ENCODE measurements at places on chromosomes 12 and 14. TPM values are rescaled to one million over a fixed set of nuclear protein-coding genes. Genes with fewer than 3 reads are reported as not detected.

DNA sequence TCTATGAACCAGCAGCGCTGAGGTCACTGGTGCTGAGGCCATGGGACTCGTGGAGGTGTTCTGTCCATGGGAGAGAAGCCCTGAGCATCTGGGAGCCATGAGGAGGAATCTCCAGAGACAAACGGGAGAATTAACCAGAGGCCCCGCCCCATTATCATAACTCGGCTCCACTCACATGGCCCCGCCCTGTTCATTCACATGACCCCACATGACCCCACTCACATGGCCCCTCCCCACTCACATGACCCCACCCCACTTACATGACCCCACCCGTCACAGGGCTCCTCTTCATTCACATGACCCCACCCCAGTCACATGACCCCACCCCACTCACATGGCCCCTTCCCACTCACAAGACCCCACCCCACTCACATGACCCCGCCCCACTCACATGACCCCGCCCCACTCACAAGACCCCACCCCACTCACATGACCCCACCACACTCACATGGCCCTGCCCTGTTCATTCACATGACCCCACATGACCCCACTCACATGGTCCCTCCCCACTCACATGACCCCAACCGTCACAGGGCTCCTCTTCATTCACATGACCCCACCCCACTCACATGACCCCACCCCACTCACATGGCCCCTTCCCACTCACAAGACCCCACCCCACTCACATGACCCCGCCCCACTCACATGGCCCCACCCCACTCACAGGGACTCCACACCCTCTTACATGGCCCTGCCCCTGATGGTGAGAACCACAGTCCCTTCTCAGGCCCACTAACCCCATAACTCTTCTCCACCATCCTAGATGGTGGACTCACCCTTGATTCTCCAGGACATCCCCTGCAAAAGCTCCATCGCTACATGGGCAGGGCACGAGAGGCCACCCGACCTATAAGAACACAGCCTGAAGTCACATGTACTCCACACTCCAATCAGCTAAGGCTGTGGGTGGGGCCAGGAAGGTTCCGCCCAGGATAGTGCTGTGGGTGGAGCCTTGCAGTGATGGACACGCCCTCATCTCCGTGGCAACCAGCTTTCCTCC lies 151.1 kb upstream of the SFSWAP start:
- no peak for DNase-seq

DNA sequence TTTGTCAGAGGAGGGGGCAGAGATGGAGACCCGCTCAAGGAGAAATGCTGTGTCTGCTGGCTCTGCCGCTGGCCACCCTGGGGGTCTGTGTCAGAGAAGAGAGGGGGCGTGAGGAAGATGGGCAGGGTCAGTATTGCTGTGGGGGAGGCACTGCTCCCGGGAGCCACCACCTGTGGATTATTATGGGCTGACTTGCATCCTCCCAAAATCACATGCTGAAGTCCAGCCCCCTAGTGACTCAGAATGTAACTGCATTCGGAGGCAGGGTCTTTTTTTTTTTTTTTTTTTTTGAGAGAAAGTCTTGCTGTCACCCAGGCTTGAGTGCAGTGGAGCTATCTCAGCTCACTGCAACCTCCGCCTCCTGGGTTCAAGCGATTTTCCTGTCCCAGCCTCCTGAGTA lies 12.3 kb downstream of the ABCD4 start:
- no peak for DNase-seq

NFATC4 gene
- 38.9 TPM for polyA plus RNA-seq

TCP11L2 gene
- polyA plus RNA-seq, result 2.3 TPM

DNA sequence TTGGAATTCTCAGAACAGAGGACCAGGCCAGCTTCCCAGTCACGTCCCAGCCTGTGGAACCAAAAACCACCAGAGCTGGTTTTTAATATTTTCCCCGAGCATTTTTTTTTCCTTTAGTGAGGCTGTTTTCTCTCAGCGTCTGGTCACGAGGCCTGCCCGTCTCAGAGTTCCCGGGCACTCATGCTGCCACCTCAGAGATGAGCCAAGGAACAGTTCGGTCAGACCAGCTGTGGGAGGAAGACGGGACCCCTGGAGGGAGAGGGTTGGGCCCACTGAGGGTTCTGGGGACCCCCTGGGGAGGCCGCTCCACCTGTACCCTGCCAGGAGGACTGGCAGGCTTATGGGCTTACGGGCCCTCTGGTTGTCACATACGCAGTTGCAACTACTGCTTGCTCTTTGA lies 39.9 kb downstream of the JDP2 start:
- no peak for DNase-seq

KCTD10 gene
- polyA plus RNA-seq, result 23.6 TPM

DNA sequence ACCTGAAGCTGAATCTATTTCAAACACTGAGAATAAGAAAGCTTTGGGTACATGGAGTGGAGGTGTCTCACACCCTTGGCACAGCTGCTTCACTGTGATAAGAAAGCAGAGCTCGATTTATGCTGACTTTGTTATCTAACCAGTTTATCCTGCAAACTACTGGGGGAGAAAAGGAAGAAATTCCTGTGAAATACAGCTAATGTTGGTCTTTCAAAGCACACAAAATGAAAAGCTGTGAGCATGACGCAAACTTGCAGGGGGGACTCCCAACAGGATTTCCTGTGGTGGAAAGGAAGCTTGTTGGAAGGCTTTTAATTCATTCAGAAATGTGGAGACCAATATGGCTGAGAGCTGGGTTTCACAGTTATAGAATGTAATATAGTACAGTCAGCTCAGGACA lies 53.4 kb downstream of the SRGAP1 start:
- DNase-seq, result no peak

TAS2R42 gene
- not detected for polyA plus RNA-seq

Measured in kidney (tissue), 22 donors.